Stimulated activated CD8-positive, alpha-beta memory T cell treated with anti-CD3 and anti-CD28 coated beads, Interleukin-2, amount 100 ng/mL, for 1 hour (primary cell): ENCODE measurements at places on chromosomes 7 and 10.

GRCh38 chr7:130409712-130410072 lies 29.4 kb downstream of the CPA1 start:
- no peak for DNase-seq

GRCh38 chr7:6612819-6613218 lies 2.6 kb upstream of the ZNF853 start:
- no peak for DNase-seq

- peak; percentile 6 for DNase-seq
Observed at GRCh38 chr7:94436018-94436604, 41.4 kb downstream of the COL1A2 start.

GRCh38 chr7:131498237-131498885 lies 58.1 kb downstream of the PODXL start:
- no peak for DNase-seq

GRCh38 chr7:150340024-150340749 lies 1.2 kb downstream of the RARRES2 start:
- DNase-seq = no peak

GRCh38 chr10:28837613-28838390 lies 160.5 kb downstream of the BAMBI start:
- no peak for DNase-seq
